Stimulated activated CD4-positive, alpha-beta T cell treated with anti-CD3 and anti-CD28 coated beads, TNF-alpha, amount 100 ng/mL, for 1 hour (primary cell): ENCODE measurements at places on chromosomes 5 and 9.
A peak's percentile ranks its signal among the peaks of the same experiment; 100 is the strongest.

- DNase-seq = no peak
These were observed 14.5 kb downstream of the ANP32B start for GRCh38 chr9:97997330-97998276.

DNA sequence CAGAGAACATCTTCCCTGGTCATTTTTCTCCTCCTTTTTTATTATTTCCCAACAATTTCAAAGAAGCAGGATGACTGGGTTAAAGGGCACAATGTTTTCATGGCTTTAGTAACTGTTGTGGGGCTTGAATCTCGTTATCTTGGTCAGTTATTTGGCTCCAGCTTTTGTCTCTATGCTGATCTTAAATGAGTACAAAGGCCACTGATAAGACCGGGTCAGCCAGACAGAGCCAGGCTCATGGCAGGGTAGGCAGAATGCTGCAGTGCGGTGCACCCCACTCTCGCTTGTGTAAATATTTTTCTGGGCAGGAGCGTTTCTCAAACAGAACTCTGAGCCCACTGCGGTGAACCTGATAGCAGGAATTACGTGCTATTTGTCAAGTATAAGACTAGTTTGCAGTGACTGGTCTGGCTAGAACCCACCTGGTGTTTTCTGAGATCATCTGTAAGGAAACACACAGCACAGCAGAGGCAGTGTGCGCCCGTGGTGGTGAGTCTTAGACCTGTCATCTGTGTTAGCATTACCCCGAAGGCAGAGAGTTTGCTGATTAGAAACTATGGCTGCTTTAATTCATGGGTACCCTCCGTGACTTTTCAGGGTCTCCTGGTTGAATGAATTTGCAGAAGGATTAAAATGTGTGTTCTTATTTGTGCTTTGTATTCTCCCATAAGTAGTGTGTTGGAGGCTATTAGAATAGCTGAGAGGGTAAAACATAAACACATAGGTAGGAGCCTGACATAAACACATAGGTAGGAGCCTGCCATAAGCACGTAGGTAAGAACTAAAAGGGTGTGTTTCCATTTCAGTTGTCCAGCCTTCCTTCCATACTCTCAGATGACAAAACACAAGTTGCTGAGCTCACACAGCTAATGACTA, 158.6 kb upstream of the DMRT1 start:
- DNase-seq = no peak

GRCh38 chr5:38921174-38921573, 75.4 kb downstream of the OSMR start:
- DNase-seq = no peak

DNA sequence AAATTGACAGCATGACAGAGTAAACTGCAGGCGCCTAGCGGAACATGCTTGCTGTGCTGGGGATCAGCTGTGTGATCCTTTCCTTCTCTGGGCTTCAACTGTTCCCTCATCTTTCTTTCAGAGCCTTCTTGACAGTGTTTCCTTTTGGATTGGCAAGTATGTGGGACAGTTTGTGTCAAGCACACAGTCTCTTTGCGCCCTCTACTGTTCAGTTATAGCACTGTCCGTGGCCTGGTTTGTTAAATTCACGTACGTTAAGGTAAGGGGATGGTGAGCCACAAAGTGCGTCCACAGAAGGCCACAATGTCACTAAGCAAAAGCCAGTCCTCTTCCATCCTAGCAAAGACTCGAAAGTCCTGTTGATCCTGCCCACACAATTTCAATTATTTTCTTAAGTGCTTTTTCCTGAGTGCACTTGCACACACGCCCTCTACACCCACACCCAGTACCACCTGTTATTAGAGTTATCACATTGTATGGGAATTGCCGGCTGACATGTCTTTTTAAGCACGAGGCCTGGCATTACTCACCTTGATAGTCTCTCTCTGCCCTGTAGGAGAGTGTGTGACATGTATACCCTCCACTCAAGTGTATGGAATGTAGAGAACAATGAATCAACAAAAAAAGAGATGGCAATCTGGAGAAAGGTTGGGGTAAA, 22.5 kb upstream of the PTPN3 start:
- peak; percentile 5 for DNase-seq

- DNase-seq = no peak
These were observed 11.4 kb downstream of the MYORG start for GRCh38 chr9:34365282-34365681.
